Activated CD8-positive, alpha-beta T cell treated with anti-CD3 and anti-CD28 coated beads, Interleukin-2, amount 10 ng/mL, durations not matched to agents 7 days and 5 days (primary cell): ENCODE measurements at places on chromosomes 4 and X. TPM values are rescaled to one million over a fixed set of nuclear protein-coding genes. Genes with fewer than 3 reads are reported as not detected.

The P2RY8 gene
- total RNA-seq = 65.5 TPM

The GPR119 gene
- total RNA-seq = not detected

The TMEM47 gene
- total RNA-seq = not detected

The TRIML2 gene
- not detected for total RNA-seq

The LRAT gene
- not detected for total RNA-seq

GRCh38 chr4:159705334-159705733 is 602.5 kb downstream of the RAPGEF2 start:
- no peak for DNase-seq

DNA sequence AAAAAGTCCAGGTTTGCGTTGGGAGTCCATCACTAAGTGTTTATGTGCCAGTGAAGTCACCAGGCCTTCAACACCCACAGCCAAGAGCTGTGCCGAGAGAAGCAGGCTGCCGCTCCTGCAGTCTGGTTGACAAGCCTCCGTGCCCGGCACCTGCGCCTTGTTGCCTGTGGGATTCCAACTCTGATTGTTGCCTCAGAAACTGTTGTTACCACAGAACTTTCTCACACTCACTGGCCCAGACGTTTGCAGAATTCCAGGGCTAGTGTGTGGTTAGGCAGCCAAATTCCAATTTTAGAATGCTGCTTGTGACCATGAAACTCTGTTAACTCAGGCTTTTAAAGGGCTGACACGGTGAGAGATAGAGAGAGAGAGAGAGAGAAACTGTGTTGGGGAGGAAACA is 119.5 kb upstream of the LIMCH1 start:
- DNase-seq = no peak

GRCh38 chrX:132692066-132692465 is 203.2 kb upstream of the MBNL3 start:
- DNase-seq = no peak

DNA sequence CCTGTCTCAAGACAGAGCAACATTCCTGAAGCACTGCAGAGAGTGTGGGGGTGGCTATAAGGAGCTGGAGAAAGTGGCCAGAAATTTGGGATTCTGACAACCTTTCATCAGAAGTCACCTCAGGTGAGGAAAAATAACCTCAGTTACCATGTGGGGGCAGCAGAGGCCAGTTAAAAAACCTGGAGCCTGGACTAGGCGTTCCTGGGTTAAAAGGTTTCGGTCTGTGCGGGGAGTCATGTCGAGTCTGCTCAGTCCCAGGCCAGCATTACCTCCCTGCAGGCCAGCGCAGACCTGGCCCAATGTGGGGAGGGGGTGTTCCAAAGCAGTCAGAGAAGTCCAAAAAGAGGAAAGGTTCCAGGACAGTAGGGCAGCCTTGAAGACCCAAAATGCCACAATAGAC is 10.9 kb upstream of the NALF2 start:
- peak; percentile 33 for DNase-seq

GRCh38 chrX:129629837-129630236 is 24.9 kb downstream of the APLN start:
- DNase-seq = no peak

DNA sequence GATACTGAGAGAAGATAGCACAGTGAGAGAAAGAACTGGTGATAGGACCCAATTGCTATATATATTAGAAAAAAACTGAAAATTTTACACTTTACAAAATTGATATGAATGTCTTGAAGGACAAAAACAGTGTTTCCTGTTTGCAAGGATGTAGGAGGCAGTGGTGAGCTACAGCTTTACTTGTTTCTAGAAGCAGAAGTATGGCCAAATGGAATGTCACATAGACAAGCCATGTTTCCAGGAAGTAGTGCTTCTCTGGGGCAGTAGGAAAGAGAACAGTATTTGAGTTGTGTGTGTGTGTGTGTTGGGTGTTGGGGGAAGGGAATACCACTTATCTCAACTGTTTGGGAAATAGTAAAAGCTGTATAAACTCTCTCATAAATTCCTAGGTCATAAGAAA is 60.9 kb upstream of the IBSP start:
- DNase-seq = no peak

GRCh38 chrX:130295519-130296296 is 27.0 kb upstream of the ZNF280C start:
- DNase-seq = no peak

- DNase-seq = no peak
These were observed 17.6 kb upstream of the CC2D2A start for GRCh38 chr4:15451866-15452765.

GRCh38 chr4:8394061-8394519 is 46.4 kb downstream of the ACOX3 start:
- no peak for DNase-seq

GRCh38 chrX:43557792-43558191 is 98.3 kb upstream of the MAOA start:
- peak; percentile 65 for DNase-seq

- DNase-seq = no peak
These were observed 5.1 kb upstream of the SPON2 start for GRCh38 chr4:1177274-1178141.

DNA sequence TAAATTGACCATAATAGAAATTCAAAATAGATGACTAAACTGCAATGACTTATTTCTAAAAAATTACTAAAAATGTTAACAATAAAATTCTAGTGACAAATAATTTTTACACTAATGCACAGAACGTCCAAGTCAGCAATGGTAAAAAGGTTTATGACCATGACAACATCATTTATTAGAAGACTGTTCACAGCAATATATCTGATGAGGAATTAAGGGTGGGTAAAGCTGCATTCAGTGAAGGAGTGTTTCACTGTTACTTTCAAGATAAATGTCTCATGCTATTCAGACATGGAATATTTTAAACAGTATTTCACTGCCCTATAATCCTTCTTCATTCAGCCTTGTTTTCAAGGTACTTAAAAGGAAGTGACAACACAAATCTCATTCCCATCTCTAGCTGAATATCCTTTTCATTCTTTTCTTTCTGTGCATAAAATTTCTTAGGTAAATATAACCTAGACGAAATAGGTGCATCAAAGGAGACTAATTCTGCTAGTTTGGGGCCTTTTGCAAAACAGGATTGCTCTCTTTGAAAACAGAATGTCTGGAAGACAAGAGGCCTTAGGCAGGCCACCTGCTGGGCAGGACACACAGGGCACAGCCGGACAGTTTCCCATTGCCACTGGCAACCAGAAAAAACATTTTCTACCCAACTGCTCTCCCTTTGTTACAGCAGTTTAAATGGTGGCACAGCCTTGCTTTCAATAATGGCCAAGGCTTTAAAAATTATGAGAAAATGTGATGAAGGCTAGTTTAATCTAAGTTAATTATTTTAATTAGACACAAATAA is 600.3 kb downstream of the SPRY1 start:
- no peak for DNase-seq
